Type B pancreatic cell (in vitro differentiated cells): ENCODE measurements at places on chromosomes 7 and 10.

DNA sequence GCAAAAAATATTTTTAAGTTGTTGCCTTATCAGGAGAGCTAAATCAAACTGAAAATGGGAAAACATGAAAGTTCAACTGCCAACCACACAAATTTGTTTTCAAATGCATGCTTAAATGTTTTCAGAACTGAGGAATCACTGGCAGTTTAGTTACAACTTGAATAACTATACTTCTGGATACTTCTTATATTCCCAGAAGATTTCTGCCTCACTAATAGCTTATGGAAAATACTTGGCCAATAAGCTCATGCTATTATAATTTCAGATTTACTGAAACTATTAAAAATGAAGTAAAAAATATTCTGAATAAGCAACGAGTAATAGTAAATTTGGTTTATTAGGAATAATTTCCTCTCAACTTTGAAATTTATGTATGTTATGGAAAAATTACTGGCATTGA, 222.2 kb downstream of the CDK14 start:
- no peak for DNase-seq

DNA sequence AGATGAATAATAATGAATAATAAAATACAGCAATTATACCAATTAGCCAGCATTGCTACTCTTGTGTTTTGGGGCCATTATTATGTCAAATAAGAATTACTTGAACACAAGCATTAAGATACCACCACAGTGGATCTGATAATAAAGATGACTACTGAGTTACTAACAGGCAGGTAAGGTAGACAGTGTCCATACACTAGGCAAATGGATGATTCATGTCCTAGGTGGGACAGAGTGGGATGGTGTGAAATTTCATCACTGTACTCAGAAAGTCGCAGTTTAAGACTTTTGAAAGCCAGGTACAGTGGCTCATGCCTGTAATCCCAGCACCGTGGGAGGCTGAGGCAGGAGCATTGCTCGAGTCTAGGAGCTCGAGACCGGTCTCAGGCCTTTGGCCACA, 8.7 kb upstream of the UNC5B start:
- no peak for DNase-seq

DNA sequence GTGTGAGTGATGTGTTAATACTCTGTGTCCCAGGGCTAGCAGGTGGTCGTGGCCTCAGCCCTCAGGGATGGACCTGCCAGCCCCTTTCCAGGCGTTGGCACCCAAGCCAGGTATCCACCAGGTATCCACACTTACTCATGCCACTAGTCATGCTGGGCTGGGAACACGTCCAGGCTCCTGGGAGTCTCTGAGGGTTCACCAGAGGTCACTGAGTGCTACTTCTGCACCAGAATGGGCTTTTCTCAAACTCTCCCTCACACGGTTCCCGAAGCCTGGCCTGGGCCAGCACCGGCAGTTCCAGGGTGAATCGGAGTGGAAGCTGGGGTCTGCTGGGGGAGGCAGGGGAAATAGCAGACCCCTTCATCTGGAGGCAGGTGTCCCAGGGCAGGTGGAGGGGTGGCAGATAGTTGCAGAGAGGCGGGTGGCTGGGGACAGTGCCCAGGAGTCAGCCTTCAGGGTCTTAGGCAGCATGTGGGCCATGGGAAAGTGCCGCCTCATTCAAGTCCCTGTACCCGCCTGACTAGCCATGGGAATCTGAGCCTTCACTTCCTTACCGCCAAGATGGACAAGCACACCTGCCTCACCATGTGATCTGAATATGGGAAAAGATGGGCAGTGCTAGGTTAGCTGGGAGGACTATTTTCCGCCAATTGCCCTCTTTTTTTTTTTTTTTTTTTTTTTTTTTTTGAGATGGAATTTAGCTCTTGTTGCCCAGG, 95.5 kb upstream of the GTF2I start:
- DNase-seq: no peak

GRCh38 chr10:61592581-61592980, 70.1 kb upstream of the CABCOCO1 start:
- DNase-seq: no peak

- no peak for DNase-seq
Observed at GRCh38 chr10:73119952-73120351, 9.7 kb downstream of the NUDT13 start.

DNA sequence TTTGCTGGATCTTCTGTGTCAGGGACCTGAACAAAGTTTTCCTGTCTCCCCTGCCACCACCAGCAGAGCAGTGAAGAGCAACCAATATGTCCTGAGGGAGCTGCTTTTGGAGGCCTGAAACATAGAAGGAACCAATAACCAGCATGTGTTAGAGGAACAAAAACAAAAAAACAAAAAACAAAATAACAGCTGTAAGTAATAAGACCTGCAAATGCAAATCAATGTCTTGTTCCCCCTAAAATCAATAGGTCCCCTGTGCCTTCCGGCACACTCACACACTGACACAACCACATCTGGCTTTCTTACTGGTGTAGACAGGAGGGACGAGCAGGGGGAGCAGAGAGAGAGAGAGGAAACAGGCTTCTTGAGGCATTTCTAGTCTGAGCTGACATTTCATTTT, 94.1 kb downstream of the NRG3 start:
- DNase-seq: no peak

DNA sequence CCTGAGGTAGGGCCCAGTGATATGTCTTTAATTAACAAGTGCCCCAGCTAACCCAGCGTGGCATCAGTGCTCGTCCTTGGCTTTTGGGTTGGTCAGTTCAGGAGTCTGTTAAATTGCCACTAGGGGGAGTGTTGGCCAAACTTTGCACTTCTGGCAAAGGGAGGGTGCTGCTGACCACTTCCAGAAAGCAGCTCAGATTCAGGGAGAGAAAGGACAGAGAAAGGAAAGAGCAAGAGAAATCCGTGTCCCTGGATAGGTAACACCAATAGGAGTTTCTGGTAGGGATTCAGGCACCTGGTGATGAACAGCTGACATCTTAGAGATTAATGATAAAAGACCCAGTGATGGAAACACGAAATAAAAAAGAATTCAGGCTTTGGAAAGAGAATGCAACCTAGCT, 243.1 kb upstream of the AOAH start:
- DNase-seq: no peak

DNA sequence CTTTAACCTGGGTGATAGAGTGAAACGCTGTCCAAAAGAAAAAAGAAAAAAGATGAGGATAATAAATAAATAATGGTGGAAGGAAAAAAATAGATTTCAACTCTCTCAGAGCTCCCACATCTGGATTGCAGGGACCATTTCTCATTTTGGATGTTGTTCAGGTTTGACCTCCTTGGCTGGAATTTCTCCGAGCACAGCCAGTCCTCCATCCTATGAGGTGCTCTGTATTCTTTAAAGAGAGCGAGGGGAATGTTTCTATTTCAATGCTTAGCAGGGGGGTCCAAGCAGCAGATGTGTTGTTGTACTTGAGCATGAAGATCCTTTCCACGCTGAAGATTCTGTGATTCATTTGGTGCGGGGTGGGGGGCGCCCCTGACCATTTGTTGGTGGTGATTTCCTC, 17.7 kb upstream of the SEPHS1 start:
- no peak for DNase-seq
